ENCODE measurements at places on chromosomes 16 and 17.

DNA sequence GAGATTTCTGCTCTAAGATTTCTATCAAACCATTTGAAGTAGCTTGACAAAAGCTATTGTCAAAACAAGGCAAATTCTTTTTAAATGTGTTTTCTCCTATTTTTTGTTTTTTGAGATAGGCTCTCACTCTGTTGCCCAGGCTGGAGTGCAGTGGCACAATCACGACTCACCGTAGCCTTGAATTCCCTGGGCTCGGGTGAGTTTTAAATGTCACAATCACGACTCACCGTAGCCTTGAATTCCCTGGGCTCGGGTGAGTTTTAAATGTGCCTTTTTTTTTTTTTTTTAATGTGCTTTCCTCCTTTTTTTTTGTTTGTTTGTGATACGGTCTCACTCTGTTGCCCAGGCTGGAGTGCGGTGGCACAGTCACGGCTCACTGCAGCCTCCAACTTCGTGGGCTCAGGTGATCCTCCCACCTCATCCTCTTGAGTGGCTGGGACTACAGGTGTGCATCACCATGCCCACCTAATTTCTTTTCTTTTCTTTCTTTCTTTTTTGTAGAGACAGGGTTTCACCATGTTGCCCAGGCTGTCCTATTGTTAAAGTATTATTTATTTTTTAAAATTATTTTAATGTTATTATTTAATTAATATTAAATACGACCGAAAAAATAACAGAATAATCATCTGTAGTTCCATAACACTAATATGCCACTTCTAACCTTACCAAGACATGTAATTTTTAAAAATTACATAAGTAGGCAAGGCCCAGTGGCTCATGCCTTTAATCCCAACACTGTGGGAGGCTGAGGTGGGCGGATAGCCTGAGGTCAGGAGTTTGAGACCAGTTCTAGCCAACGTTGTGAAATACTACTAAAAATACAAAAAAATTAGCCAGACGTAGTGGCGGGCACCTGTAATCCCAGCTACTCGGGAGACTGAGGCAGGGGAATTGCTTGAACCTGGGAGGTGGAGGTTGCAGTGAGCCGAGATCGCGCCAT lies 69.7 kb upstream of the FA2H start:
- DNase-seq, result no peak

- peak; percentile 60 for DNase-seq
Observed at GRCh38 chr16:73058616-73059409, 10.9 kb upstream of the ZFHX3 start.

DNA sequence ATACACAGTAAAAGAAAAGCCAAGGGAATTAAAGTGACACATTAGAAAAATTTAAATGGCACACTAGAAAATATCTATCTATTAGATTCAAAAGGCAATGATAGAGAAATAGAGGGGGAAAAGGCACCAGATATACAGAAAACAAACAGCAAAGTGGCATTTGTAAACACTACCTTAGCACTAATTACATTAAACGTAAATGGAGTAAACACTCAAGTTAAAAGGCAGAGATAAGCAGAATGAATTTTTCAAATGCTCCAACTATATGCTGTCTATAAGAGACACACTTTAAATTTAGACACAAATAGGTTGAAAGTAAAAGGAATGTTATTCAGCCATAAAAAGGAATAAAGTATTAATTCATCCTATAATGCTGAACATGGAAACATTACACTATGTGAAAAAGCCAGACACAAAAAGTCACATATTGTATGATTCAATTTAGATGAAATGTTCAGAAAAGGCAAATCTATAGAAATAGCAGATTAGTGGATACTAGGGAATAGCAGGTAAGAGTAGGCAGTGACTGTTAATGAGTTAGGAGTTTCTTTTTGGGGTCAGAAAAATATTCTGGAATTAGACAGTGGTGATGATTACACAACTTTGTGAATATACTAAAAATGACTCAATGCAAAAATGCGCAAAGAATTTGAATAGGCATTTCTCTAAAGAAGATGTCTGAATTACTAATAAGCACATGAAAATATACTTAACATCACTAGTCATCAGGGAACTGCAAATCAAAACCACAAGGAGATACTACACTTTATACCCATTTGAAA lies 92.4 kb downstream of the BRIP1 start:
- no peak for DNase-seq

GRCh38 chr17:65143889-65144604 lies 6.9 kb downstream of the RGS9 start:
- no peak for DNase-seq

DNA sequence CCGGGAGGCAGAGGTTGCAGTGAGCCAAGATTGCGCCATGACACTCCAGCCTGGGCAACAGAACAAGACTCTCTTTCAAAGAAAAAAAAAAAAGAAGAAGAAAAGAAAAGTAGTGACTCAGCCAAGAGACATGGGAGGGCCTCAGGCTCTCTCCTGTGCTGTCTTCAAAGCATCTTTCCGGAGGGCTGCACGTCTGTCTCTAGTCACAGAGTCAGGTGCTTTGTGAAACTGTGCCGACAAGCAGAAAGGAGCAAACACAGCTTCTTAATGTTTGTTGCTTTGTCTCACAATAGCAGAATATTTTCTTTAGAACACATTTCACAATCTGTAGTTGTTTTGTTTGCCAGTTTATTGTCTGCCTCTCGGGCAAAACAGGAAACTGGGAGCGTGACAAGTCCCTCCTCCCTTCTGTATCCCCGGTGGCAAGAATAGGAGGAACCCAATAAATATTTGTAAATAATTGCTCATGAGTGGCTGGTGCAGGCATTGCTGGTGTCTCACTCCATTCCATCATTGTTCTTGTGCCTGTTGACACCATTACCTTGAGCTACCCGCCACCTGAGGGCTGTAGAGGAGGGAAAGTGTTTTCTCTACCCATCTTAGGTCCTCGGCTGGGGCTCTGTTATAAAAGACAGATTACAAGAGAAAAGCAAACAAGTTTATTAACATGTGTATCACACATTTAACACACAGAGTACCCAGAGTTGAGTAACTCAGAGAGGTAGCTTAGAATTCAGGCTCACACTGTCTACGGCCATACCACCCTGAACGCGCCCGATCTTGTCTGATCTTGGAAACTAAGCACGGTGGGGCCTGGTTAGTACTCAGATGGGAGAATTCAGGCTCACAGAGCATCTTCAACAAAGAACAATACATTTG lies 5.5 kb downstream of the GAST start:
- DNase-seq, result no peak

GRCh38 chr17:73711184-73711583 lies 66.9 kb upstream of the SDK2 start:
- peak; percentile 40 for DNase-seq

DNA sequence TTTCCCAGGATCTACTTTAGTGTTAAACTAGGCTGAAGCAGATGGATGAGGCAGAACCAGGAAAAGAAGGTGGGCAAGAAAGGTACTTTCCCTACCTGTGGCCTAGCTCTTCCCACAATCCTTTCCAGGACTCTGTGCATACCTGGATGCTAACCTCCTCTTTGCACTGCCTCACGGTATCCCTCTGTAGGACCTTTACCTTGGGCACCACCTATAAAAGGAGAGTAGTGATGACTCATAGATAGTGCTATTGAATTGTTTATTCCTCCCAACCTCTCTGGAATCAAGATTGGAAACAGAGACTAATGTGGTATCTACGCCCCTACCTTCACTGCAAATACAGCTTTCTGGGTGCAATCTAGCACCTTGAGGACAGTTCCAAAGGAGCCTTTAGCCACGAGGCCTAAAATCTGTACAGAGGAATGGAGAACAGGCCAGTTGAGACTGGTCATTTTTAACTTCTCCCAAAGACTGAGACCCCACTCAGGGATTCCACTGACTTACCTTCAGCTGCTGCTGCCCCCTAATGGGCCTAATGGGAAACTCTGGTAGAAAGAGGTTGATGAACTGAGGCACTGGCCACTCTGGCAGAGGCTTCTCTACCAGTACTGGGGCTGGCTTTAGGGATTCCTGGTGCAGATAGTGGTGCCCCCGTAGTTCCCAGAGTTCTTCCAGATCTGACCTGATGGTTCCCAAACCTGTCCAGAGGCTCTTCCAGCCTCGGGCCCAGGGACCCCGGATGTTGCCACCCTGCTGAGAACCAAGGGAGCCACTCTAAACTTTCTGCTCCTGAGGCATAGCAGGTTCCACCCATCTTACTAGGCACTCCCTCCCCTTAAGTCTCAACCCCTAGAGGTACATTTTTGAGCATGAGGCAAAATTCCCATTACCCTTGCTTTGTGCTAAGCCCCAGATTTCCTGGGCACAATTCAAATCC lies 781 bp downstream of the RSKR start:
- DNase-seq, result peak; percentile 45

DNA sequence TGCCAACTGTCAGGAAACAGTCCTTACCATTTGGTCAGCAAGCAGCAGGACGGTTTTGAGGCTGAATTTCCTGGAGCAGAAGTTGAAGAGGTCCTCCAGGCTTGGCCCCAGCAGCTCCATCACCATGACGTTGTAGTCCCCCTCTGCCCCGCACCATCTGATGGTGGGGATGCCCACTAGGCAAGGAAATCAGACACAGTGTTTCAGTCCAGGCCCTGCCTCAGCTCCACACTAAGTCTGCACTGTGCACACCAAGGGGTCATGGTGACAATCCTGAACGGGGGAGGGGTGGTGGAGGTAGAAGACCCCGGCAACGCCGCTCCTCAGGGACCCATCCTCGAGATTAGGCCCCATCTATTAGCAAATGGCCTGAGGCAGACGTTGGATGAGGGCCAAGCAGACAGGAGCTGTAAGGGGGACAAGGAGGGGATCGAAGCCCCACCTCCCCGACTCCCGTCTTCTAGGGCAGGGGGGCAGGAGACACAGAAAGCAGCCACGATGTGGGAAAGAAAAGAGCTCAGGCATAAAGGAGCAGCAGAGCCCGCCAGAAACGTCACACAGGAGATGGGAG lies 18.0 kb downstream of the CSNK1D start:
- DNase-seq, result no peak

- peak; percentile 2 for DNase-seq
Observed at GRCh38 chr16:8847623-8848022, 21.2 kb downstream of the CARHSP1 start.

DNA sequence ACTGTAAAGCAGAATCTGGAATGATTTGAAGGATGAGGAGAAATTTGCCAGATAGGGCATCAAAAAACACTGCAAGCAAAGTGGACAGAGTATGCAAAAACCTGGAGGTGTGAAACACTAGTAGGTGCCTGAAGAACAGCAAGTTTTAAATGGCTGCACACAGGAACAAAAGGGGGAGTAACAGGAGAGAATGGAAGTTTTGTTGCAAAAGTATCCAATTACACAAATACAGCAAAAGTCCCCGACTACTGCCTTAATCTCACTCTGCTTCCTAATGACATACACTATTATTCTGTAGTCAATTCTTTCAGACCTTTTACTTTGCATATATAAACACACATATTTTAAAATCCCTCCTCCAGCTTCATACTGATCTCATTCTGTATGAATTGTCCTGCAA lies 1.5 kb downstream of the HEATR6 start:
- no peak for DNase-seq

- DNase-seq, result no peak
Observed at GRCh38 chr16:8859913-8860881, 8.6 kb downstream of the CARHSP1 start.

DNA sequence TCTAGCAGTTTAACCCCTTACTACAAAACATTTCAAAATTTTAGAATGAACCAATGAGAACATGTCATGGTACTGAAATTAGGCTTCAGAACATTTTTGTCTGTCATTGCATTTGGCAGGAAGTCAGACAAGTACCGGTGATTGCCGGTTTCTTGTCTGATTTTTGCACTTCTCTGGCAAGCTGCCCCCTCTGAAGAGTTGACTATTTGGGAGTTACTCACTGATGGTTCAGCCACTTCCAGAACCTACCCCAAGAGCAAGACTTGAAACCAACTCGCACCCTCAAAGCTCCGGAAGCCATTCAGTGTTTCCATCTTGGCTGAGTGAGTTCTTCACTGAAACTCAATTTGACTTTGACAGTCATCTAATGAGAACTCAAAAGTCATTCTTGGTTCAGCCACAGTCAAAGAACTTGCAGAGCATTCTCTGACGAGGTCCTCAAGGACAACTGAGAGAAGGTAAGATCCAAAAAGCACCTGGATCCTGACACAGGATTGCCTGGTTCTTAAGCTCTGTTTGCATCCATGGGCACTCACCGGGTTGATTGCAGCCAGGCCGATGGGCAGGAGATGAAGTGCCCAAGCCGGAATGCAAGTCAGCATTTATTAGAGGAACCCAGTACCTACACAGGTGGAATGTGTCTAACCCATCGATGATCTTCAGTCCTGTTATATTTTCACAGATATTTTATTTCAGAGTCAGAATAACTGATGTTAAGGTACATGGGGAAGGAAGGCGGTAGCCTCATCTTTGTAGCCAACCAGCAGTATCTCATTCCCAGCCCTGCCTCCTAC lies 93.6 kb downstream of the USP22 start:
- DNase-seq, result no peak

- no peak for DNase-seq
Observed at GRCh38 chr16:24538756-24539294, 541 bp upstream of the RBBP6 start.

GRCh38 chr16:2210386-2211365 lies at the start of gene BRICD5:
Gene BRICD5 (minus strand): TSS chr16:2210863. CDS start chr16:2210833, 30 bp downstream.
- no peak for DNase-seq

DNA sequence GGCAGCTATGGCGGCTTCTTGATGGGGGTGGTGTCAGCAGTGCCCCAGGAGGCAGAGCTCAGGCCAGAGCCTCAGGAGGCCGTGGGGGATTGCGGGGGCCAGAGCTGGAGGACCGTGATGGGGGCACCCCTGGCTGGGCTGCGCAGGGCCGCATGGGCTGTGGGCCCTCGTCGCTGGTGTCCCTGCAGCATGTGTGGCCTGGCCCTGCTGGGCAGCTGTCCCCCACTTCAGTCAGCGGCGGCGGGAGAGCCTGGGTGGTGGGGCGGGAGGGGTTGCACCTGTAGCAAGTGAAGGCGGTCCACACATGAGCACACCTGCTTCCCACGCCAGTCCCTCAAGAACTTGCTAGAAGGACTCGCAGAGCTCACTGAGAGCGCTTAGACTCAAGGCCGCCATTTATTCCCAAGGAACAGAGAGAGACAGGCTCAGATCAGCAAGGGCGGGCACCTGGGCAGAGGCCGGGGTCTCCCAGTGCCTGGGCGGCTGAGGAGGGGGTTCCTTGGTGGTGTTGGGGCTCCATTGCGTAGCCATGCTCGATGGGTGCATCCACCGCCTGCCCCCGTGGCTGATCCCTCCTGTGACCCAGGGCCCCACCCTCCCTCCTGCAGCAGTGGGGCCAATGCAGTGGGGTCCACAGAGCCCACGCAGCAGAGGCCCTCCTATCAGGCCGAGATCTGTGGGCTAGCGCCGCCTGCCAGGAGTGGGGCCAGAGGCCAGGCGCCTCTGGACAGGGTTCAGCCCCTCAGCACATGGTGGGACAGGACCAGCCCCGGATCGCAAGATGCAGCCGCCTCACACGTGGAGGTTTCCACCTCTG lies 15.7 kb downstream of the PRSS27 start:
- no peak for DNase-seq

- no peak for DNase-seq
Observed at GRCh38 chr16:2243781-2244180, 7.5 kb downstream of the DNASE1L2 start.
